ENCODE measurements at places on chromosomes 3 and 15.

DNA sequence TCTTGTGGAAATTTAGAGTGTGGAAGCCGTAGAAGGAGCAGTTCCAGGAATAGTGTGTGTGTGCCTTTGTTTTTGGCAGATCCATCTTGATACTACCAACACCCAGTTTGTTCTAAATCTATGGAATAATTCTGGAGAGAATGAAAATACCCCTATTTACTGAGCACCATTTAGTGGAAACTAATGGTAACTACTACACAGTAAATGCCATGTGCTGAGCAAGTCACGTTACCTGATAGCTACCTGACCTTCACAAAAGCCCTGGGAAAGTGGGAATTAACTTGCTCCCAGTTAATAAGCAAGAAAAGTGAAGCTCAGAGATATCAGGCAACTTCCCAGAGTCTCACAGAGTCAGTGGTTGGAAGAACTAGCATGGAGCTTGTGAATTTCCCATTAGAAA lies 137.7 kb downstream of the ARPP21 start:
- DNase-seq, result no peak

- DNase-seq, result no peak
Measured at GRCh38 chr3:17372362-17373210, 369.8 kb downstream of the TBC1D5 start.

DNA sequence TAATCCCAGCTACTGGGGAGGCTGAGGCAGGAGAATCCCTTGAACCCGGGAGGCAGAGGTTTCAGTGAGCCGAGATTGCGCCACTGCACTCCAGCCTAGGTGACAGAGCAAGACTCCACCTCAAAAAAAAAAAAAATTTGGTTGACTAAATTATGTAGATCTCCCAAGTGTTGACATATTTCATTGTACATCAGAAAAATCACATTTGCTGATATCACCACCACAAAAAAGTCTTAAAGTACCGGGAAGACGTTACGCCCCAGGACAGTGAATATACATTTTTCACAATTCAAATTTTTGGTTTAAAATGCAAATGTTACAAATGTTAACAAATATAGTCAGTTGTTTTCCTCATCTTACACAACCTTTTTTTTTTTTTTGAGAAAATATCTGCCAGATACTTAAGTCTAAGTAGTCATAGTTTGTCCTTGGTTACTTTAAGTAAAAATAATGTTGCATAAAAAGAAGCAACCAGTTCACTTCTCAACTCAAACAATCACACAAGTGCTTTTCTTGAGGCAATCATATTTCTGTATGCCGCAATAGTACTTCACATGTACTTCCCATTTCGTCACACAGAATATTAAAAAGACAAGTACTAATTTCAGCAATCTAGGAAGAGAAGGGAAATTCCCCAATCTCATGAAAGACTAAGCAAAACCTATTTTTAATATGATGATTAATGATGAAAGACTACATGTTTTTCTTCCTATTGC lies 41.0 kb upstream of the TCF12 start:
- no peak for DNase-seq

DNA sequence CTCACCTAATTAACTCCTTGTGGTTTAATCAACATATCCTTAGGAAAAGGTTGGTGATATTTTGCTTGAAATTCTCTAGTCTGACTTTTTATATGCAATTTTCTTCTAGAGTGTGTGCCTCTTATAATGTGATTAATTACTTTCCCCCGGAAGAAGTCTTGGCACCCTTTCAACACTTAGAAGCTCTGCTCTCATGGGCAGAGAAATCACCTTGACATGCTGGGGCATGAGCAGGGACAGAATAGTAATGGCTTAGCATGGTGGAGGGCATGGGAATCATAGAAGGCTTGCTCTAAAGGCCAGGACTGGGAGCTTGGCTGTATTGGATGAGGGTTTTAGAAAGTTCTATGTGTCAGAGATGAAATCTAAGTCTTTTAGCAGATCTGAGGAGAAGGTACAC lies 293.5 kb downstream of the AGBL1 start:
- no peak for DNase-seq

- no peak for DNase-seq
Measured at GRCh38 chr3:8856071-8856470, 86.7 kb upstream of the OXTR start.

GRCh38 chr15:85335193-85335942 lies 45.0 kb upstream of the AKAP13 start:
- no peak for DNase-seq
